Osteoblast (primary cell): ENCODE measurements at places on chromosomes 2 and 18. TPM values are rescaled to one million over a fixed set of nuclear protein-coding genes. Genes with fewer than 3 reads are reported as not detected.
A peak's percentile ranks its signal among the peaks of the same experiment; 100 is the strongest.

- no peak for DNase-seq
These were observed 208.1 kb downstream of the CLIP4 start for GRCh38 chr2:29323301-29323700.

DNA sequence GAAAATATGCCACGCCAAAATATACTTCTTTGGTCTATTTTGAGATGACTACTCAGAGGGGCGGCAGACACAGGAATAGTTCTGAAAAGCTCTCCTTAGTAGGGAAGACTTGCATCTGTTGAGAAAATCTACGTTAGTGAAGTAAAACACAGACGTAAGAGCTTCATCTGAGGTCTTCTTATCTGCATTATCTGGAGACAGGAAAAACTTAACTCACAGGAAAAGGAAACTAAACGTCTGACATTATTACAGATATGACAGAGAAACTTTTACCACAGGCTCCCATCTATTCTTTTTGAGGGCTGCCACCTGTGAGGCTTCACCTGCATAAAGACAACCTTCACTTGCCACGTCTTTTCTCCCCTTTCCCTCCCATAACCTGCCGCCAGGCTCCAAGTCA lies 1295.7 kb downstream of the LRP1B start:
- no peak for DNase-seq

DNA sequence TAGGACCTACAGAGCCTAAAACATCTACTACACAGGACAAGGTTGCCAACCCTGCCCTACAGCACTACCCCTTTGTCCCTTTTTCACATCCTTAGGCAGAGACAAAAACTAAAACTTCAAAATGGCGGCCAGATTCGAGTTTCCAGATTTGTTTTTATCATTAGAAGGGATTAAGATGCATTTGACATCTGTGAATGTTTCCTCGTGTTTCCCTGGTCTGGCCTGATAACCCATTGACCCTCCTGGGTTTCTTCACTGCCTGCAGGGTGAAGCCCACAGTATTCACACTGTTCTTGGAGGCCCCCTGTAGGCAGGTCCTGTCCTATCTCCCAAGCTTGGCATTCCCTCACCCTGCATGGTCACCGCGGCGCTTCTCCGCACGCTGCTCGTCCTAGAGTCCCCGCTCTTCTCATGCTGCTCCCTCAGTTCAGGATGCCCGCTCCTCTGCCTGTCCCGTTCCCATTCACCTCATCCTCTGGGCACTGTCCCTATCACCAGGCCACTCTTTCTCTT lies 67.6 kb downstream of the TPGS2 start:
- DNase-seq = no peak

GRCh38 chr2:216970359-216970915 lies 110.6 kb upstream of the TNP1 start:
- DNase-seq = no peak

- peak; percentile 67 for DNase-seq
These were observed 70.4 kb upstream of the CYP1B1 start for GRCh38 chr2:38146275-38146906.

DNA sequence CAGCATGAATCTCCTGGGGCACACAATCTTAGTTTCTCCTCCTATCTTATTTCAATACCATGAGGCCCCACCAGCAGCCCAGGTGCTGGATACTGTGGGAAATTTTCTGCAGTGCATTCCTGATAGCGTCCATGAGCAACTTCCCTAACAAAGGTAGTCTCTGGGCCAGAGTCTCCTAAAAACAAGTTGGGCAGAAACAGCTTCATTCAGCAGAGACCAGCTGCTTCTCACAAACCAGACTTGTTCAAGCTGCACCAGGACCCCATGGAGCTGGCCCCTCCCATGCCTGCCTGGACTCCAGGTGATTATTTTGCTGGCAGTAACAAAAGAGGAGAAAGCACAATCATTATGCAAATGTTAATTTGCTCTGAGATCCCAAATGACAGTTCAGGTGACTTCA lies 31.4 kb downstream of the MYO5B start:
- DNase-seq = no peak

DNA sequence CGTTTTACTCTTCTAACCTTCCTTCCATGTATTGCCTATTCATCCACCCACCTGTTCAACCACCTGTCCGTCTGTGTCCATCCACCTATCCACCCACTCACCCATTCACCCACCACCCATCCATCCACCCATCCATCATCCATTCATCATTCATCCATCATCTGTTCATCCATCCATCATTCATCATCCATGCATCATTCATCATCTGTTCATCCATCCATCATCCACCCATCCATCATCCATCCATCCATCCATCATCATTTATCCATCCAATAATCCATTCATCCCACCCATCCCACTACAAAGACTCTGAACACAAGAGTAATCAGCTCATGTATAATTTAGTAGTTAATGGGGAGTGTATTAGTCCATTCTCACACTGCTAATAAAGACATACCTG lies 78.0 kb downstream of the ACOXL start:
- DNase-seq = no peak

GRCh38 chr2:142940606-142941223 lies 63.3 kb downstream of the KYNU start:
- no peak for DNase-seq

Gene CREG2
- total RNA-seq = 0.29 and 0.36 TPM in 2 replicates

Gene PARD3B
- 20.3 and 22.4 TPM in 2 replicates for total RNA-seq

Gene SOS1
- 21.8 and 28.6 TPM in 2 replicates for total RNA-seq

Gene SPAST
- total RNA-seq = 31.5 and 34.2 TPM in 2 replicates

Gene SCYGR5
- total RNA-seq = not detected in 2 replicates

Gene NAT8
- not detected in 2 replicates for total RNA-seq
